CD4-positive, alpha-beta T cell treated with Interleukin-6 for 4 hours (primary cell): ENCODE measurements at places on chromosomes 13 and 19.
A peak's percentile ranks its signal among the peaks of the same experiment; 100 is the strongest.

DNA sequence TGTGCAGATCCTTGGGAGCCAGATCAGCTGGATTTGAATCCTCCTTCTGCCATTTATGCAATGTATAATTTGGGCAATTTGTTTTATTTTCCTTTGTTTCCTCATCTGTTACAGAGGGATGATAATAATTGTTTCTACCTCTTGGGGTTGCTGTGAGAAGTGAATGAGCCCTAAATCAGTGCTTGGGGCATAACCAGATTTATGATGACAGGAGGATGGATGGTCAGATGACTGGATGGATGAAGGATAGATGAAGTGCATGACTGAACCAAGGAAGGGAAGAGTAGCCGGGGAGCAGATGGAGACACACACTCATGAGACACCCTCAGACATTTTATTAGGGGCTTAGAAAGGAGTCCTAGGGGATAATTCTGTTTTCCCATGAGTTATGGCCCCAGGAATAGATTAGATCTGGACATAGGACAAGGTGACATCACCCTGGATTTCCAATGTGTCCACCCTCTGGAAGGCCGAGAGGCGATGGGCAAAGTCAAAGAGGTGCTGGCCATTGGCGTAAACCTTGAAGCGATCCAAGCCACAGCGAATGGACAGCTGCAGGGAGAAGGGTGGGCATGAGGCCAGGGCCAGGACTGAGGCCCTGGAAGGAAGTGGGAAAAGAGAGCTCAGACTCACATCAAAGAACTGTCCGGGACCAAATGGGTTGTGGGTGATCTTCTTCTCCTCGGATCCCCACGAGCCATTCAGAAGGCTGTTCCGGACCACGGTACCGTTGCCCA, 11.2 kb downstream of the LGALS4 start:
- DNase-seq = no peak

DNA sequence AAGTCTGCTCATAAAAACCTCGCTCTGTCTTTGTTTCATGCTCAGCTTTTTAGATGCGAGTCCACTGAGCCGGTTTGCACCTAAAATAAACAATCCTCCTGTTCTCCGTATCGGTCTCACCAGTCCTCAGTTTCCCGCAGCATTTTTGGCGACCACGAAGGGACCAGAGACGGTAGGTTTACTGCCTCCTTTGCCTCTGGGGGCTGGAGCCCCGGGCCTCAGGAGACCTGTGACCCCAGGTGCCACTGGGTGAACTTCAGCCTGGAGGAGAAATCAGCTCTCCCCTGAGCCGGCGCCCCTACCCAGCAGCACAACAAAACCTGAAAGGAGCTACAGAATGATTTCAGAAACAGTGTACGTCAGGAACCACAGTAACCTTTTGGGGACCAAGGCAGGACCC, 8.1 kb downstream of the SIGLEC11 start:
- DNase-seq = no peak

- no peak for DNase-seq
These were observed 74.3 kb upstream of the LRCH1 start for GRCh38 chr13:46478651-46479050.

DNA sequence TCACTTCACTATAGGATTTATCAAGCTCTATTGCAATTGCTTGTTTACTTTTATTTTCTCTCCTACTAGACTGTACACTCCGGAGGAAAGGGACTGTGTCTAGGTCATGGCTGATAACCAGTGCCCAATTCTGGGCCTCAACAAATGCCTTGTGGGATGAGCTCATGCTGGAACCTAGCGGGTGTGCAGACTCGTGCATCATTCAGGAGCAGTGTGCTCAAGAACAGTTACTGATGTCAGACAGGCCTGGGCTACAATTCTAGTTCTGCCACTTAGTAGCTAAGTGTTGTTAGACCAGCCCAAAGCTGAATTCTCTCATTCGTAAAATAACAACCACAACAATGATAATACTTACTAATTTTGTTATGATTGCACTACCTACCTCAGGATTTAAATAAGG, 95.4 kb downstream of the CYSLTR2 start:
- no peak for DNase-seq

- no peak for DNase-seq
These were observed 107.2 kb upstream of the MLNR start for GRCh38 chr13:49112782-49113525.

GRCh38 chr13:90445179-90445578, 902.3 kb upstream of the MIR17HG start:
- DNase-seq = no peak

DNA sequence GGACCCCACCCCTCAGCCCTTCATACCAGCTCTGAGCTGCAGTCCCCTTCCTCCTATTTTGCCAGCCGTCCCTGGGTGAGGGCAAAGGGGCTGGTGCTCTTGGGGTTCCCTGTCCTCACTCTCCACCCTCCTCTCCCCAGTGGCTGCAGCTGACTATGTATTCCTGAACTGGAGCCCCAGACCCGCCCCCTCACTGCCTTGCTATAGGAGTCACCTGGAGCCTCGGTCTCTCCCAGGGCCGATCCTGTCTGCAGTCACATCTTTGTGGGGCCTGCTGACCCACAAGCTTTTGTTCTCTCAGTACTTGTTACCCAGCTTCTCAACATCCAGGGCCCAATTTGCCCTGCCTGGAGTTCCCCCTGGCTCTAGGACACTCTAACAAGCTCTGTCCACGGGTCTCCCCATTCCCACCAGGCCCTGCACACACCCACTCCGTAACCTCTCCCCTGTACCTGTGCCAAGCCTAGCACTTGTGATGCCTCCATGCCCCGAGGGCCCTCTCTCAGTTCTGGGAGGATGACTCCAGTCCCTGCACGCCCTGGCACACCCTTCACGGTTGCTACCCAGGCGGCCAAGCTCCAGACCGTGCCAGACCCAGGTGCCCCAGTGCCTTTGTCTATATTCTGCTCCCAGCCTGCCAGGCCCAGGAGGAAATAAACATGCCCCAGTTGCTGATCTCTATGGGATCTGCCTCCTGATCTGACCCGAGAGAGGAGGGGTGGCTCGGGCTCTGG, 2.4 kb downstream of the COX7A1 start:
- DNase-seq = no peak

DNA sequence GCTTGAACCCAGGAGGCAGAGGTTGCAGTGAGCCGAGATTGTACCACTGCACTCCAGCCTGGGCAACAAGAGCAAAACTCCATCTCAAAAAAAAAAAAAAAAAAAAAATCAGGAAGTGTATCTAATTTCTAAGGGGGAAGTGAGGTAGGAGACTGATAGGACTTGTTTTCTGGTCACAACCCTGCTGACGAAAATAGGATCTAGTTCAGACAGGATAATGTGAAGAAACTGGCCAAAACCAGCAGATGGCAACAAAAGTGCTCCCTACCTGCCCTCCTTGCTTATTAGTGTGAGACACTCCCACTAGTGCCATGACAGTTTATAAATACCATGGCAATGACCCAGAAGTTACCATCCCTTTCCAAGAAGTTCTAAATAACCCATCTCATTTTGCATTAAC, 36.0 kb upstream of the KPNA3 start:
- no peak for DNase-seq

DNA sequence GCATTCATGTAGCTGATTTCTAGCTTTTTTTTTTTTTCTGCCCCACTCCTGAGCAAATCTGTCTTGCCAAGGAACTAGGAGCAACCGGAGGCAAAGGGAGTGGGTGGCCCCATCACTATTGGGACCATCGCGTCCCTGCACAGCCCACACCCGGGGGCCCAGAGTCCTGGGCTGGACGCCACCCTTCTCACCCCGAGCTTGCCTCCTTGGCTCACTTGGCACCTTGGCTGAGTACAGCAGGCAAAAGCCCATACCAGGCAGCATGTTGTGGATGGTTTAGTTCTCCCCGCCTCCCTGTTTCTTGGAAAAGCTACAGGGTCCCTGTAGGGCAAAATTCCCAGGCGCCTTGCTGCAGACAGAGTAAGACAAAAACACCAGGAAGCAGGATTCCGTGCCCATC, 13.7 kb downstream of the SMIM24 start:
- no peak for DNase-seq

DNA sequence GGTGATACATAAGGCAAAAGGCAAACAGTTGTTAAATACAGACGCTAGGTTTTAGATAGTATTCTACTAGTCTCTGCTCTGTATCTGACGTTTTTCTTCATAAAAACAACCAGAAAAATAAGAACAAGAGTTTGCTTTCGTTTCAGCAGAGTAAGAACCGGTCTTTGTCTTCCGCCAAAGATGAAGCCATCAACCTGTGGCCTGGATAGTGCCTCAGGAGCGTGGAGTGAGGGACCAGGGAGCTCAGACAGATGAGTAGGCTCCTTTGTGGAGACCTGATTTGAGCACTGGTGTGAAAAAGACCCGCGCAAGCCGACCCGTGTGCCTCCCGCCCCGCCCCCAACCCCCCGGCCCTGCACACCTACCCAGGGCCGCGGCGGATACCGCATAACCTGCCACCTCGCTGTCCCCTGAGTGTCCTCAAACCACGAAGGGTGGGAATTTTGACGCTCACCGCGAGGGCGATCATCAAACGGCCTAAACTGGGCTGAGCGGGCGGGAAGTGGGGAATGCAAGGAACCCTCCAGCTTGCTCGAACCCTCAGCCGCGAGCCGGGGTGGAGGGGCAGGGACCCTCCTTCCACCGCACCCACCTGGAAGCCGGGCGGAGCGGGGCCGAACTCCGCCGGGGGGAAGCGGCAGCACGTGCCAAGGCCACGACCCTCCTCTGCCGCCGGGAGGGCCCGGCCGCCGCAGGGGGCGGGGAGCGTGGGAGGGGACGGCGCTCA, 866 bp upstream of the LMO7 start:
- DNase-seq = peak; percentile 7

- DNase-seq = peak; percentile 58
These were observed 1.4 kb upstream of the YIF1B start for GRCh38 chr19:38317104-38317612.

DNA sequence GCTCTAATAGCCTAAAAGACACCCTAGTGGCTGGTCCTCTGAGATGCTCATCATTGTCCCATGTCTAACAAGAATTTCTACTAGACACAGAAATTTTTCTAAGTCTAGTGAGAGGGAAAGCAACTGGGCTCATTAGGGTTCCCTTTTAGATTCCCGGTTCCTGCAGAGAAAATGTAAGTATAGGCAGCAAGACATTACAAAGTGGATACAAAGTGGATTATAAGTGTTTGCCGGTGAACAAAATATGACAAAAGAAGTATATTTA, 20.8 kb upstream of the TMTC4 start:
- no peak for DNase-seq

DNA sequence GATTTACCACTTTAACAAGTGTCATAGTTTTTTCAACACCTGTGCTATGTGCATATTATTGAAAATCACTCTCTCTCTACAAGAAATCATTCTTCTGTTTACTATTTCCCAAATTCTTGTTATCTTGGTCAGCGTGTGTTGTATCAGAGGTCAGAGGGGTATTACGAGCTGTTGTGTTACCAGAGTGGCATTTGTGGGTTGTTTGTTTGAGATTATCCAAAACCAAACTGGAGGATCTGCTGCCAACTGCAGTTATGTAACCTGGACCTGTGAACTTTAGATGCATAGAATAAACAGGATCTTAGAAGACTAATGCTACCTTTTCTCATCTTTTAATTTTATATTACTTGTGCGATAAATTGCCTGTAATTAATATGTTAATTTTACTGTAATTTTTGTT, 1751.4 kb upstream of the SPRY2 start:
- DNase-seq = no peak

DNA sequence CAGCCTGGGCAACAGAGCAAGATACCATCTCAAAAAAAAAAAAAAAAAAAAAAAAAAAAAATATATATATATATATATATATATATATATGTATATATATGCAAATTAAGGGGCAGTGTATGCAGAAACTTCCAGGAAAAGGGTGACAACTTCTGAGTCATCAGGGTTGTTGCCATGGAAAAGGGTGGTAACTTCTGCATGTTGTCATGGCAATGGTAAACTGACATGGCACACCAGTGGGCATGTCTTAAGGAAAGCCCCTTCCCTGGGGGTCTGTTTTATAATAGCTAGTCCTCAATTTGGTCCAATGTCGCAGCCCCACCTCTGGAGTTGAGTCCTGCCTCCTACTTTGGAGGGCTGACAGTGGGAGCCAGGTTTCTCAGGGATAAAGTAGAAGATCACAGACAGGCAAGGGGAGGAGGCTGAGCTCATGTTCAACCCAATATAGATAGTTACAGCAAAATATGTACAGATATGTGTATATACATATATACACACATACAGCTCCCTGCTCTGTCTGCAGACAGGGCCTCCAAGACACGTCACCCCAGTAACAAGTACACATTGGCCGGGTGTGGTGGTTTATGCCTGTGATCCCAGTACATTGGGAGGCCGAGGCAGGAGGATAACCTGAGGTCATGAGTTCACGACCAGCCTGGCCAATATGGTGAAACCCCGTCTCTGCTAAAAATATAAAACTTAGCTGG, 7.2 kb upstream of the FCHO1 start:
- no peak for DNase-seq

- no peak for DNase-seq
These were observed 45.7 kb downstream of the LNX2 start for GRCh38 chr13:27574661-27575060.

DNA sequence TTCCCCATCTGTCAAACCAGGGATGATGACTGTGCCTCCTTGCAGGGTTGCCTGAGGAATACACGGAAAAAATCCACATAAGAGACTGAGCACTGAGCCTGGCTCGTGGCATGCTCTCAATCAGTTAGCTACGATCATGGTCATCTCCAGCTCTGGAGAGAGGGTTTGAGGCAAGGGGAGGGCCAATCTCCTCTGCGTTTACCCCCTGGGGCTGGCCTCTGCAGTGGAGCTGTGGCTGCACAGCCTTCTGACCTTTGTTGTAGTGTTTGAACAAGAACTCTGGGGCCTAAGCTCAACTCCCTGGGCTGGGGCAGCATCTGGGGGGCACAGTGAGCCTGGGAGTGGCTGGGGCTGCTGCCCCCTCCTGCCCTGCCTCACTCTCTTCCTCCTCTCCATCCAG, 5.9 kb downstream of the LRRC4B start:
- no peak for DNase-seq

DNA sequence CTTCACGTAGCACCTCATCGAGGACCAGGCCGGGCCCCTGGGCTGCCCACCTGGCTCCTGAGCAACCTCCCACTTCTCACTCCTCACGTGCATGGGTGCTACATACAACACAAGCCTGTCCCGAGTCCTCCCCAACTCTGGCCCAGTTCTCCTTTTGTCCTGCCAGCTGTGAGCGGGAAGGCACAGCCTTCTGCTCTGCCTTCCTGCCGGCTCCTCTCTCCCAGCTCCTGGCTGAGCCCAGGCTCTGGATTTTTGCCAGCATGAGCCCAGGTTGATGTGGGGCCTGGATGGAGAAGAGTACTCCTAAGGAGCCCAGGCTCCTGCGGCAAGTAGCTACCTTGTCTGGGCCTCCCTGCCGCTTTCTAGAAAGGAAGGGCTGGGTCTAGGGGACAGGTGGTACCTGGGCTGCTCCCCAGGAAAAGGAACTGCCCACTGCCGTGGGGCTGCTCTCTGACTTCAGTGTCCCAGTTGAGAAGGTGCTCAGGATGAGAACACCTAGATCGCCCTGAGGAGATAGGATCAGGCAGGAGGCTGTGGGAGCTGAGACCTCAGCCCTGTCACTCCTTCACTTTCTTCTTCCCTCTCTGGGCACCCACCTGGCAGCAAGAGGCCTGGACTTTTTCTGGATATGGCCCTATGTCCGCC, 23.6 kb downstream of the LYL1 start:
- DNase-seq = no peak
